ENCODE measurements at places on chromosomes 6 and 20.

- no peak for DNase-seq
Measured at GRCh38 chr20:24766143-24766527, 182.9 kb upstream of the CST7 start.

GRCh38 chr6:113856625-113857555 lies at the start of gene MARCKS:
TSS of gene MARCKS (plus strand) at chr6:113857345. CDS start at chr6:113857746, 401 bp downstream.
- no peak for DNase-seq

- DNase-seq = no peak
Measured at GRCh38 chr6:1143655-1144054, 168.2 kb upstream of the FOXQ1 start.

DNA sequence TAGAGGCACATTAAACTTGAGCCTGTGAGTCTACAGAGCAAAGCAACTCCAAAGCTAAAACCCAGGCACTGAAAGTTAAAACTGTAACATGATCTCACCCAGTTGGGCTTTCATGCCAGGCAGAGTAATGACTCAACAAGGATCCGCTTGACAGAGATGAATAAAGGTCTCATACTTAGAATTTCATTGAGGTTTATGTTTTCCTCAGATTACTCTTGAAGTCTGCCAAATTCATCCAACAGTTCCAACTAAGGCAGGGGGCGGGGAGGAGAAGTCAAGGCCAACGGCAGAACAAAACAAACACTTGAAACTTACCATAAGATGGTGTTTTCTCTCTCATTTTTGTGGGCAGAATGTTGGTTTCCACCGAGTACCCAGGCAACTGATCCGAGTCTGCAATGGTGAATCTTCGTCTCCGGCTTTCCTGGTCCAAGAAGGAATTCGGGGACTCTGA lies 54.0 kb upstream of the IPCEF1 start:
- no peak for DNase-seq

DNA sequence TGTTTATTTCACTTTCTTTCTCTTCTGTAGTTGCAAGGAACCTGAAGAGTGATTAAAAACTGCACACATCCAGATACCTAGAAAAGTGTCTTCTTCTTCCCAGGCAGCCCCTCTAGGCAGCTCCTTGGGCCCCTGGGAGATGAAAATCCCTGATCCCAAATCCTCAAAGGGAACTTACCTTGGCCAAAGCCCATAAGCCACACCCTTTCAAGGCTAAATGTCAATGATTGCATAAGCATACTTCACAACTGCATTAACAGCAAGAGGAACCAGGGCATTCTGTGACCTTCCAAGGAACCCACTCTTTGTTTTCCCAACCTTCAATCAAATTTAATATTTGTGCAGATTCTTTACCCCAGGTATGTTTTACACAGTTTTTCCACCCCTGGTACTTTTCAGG lies 4.4 kb upstream of the HMGN3 start:
- no peak for DNase-seq

DNA sequence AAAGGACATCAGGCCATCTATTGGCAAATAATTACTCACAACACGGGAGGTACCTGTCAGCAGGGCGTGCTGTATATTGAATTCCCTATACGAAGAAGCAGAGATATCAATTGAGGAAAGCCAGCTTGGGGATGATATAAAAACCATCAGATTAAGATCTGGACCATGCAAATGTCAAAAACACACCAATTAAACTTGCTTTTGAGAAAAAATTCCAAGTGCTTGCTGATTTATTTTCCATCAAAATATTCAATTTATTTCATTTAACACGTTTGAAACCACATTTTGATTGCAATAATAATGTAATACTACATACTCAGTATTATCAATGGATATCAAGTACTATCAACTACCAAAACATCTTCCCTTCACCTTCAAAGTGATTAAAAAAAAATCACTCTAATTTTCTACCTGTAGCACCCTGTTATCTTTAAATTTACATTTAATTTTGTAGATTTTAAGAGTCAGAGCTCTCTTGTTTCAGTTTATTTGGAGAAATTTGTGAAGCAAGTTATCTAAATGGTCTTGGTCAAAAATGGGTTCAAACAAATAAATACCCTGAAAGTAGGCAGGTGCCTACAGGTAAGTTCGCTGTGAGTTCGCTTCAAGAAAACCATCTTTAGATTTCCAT lies 6.8 kb upstream of the TBX18 start:
- DNase-seq = no peak

GRCh38 chr6:143964674-143965081 lies 43.4 kb downstream of the PLAGL1 start:
- no peak for DNase-seq

DNA sequence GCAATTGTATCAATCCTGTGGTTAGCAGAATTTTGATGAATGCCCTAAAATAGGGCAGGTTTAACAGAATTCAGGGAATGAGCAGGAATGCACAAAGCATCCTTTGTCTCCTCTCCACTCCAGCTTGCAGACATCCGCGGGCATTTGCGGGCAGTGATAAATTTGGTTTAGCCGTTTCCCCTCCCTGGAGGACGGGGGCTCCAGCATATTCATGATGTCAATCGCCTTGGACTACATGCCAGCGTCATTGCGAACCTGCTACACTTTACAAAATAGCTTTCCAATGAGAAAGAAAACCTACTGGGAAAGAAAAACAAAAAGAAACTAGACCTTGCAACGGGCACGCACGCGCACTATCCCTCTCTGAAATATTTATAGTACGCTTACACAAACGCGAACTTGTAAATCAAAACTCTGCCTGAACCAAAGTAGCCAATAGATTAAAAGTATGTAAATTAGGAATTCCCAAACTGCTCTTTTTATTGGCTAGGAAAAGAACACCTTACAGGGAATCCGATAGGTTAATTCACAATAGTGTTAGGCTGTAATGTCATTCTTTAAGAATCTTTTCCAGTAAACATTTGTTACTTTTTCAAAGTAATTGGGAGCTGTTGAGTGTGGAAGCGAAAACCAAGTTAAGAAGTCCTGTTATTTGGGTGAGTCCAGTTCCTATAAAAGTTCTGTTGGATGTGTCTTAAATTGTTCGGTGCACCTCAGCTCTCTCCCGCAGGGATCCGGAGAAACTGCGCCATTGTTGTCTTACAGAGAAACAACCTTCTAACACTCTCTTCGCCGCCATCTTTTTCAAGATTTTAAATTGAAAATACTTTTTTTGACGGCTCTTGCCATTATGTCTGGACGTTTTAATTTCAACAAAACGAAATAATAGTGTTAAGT lies 136.7 kb downstream of the HFE start:
- peak; percentile 16 for DNase-seq

DNA sequence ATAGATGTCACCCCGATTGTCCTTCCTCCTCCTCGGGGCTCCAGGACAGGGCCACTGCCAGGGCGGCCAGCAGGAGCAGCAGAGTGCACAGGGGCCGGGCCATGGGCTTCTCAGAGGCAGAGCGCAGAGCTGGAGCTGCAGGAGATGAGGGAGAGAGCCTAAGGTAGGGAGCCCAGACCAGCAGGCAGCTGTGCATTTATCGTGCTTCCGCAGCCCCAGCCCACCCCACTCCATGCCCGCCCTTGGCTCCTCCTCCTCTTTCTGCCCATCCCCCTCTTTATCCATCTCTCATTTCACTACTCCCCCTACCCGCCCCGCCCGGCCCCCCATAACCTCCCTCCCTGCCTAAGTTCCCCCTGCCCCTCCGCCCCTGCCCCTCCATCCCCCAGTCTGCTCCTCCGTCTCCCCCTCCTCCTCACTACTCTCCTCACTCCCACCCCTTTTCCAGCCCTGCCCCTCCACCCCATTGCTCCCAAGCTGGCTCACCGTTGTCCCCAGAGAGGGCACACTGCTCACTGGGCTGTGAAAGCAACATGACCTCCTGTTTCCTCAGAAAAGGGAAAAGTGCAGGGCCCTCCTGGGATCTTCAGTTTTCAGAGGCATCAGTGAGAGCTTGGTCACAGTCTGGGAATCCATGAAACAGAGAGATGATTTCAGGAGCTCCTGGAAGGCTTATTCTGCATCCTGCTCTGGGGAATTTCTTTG lies 25.5 kb upstream of the CST1 start:
- DNase-seq = no peak

DNA sequence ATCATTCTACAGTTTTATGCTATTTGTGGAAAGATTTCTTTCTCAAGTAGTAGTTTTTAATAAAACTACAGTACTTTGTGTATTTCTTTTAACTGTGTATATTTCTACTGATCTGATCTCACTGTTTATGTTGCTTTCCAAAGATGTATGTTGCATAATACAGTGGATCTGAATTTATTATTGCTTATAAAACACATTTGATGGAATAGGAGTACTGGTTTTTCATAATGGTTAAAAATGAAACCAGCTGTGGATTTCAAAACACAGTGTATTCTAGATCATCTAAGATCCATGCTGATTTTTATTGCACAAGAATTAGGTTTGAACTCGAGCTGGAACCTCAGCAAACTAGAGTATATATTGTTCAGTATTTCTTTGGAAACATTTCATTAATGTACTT lies 8.0 kb downstream of the NKX2-4 start:
- DNase-seq = no peak

DNA sequence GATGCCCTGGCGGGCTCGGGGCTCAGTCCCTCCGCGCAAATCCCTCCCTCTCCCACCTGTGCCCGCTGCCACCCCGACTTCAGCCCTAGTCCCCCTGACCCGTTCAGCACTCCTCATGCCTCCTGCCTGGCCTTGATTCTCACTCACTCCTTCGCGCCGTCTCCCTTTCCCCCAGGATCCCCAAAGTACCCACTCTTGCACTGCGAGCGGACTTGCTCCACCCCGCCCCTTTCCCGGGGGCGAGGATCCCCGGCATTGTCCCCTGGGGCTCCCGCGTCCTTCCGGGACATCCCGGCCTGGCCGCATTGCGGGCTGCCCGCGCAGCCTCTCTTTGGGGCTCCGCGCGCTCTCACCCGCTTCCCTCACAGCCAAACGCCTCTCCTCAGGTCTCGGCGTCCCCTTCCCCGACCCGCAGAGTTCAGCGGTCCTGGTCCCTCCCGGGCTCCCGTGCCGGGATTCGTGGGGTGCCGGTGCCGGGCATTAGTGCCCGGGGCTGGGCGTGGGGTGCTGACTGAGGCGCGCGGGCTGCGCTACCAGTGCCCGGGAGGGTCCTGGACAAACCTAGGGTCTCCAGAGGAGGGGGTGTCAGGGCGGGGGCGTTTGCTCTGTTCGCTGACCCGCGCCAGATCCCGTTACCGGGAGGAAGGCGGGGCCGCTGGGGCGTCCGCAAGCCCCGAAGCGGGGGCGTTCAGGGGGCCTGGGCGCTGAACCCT lies 45.5 kb upstream of the SUPT3H start:
- DNase-seq = no peak

- DNase-seq = no peak
Measured at GRCh38 chr6:96624957-96625356, 62.0 kb downstream of the FHL5 start.

- DNase-seq = no peak
Measured at GRCh38 chr20:4027590-4028265, 12.4 kb upstream of the RNF24 start.

DNA sequence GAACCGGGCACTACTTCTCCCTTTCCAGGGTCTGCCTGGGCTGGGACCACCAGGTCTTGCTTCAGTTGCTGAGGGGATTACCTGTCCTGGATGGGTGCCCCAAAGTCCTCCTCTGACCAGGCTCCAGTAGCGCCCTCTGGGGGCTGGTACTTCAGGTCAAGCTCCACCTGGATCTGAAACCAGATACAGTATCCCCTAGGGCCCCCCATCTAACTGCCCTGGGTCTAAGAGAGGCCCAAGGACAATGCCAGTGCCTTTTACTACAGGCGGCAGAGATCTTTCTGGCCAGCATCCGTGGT lies 11.2 kb upstream of the SPAG4 start:
- DNase-seq = no peak

DNA sequence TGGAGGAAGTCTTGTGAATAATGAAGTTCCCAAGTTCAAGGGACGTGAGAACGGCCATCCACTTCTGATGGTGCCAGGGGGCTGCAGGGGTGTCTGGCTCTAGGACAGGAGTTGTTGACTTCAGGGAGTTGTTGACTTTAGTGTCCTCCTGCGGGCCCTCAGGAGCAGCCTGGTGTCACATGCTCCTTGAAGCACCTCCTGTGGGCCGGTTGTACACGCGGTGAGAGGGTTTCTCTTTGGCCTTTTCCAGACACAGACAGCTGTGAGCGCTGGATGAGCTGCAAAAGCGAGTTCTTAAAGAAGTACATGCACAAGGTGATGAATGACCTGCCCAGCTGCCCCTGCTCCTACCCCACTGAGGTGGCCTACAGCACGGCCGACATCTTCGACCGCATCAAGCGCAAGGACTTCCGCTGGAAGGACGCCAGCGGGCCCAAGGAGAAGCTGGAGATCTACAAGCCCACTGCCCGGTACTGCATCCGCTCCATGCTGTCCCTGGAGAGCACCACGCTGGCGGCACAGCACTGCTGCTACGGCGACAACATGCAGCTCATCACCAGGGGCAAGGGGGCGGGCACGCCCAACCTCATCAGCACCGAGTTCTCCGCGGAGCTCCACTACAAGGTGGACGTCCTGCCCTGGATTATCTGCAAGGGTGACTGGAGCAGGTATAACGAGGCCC lies 77.8 kb downstream of the ISM1 start:
- DNase-seq = no peak

DNA sequence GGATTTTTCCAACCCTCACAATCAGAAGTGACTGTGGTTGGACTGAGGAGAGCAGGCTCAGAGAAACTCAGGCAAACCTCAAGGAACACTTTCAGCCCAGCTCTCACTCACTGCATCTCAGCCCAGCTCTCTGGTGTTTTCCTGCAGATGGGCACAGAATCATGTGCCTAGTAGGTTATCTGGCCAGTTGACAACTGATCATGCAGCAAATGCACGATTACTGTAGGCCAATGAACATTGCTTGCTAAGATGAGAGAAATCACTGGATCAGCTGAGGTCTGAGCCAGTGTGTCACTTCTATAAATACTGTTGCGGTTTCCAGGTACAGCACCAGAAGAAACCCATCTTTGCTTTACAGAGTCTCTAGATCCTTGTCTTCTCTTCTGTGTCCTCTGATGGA lies 540.5 kb downstream of the CD83 start:
- no peak for DNase-seq

DNA sequence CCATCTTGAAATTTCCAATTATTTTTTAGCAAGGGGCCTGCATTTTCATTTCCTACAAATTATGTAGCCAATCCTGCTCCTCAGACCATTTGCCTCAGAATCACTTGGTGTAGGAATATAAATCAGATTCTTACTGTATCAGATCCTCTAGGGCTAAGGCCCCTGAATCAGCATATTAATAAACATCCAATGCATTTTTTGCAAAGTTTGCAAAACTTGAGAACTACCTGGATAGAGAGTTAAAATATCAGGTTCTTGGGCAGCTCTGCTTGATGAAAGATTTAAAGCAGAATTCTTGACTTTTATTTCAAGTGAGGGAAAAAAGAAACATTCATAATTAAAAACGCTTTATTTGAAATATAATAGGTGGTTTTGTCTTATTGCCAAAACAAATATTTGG lies 82.2 kb upstream of the MAN1A1 start:
- DNase-seq = no peak

GRCh38 chr20:58667975-58668374 lies 16.9 kb downstream of the STX16 start:
- DNase-seq = no peak

DNA sequence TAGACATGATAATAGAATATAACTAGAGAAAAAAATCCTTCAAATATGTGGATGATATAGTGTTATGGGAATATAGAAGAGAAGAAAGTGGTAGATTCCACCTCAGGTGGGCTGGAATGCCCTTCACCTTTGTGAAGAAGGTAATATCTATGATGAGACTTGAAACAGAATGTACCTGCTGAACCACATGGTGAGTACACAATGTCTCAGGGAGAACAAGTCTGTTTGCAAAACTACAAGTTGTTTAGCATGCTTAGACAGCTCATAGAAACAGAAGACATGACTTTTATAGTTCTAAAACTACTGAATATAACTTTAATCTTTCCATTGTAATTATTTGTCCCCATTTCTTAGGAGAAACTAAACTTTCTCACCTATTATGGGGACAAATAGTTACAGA lies 12.2 kb downstream of the C6orf58 start:
- DNase-seq = no peak

GRCh38 chr20:845226-845868 lies 11.8 kb downstream of the FAM110A start:
- no peak for DNase-seq

All from activated naive CD4-positive, alpha-beta T cell (primary cell).